ENCODE measurements at places on chromosomes 1 and 21.

- peak; percentile 51 for DNase-seq
These were observed 31.0 kb downstream of the AZIN2 start for GRCh38 chr1:33111965-33112364.

DNA sequence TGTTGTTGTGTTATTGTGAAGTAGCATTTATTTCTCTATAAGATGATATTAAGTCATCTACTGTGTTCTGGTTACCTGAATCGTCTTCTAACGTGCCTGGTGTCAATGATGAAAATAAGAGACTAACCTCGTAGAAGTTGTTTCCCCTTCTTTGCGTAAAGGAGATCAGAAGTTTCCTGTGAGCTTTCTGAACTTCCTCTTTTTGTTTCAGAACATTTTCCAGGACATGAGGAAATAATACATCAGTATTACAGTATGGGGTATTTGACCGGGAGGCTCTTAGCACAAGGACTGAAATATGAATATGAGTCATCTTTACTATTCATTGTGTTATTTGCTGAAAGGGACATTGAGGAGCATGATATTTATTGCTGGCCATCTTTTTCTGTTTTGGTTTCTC is 1.3 kb downstream of the ST6GALNAC3 start:
- no peak for DNase-seq

DNA sequence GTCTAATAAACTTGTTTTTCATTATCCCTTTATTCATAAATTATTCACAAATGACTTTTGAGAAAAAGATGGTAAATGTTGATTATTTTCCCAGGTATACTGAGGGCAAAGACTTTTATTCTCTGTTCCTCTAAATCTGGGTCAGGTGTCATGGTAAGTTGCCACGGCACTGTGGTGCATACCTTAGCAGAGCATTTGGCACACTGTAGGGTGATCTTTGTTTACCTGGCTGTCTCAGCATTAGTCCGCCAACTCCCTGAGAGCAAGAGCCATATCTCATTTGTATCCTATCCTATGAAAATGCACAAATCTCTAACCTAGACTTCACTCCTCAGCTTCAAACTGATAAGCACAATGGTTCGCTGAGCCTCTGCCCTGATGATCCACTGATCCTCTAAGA is 24.9 kb downstream of the GDAP2 start:
- no peak for DNase-seq

- DNase-seq = peak; percentile 35
These were observed 109.2 kb downstream of the CASZ1 start for GRCh38 chr1:10687251-10687651.

DNA sequence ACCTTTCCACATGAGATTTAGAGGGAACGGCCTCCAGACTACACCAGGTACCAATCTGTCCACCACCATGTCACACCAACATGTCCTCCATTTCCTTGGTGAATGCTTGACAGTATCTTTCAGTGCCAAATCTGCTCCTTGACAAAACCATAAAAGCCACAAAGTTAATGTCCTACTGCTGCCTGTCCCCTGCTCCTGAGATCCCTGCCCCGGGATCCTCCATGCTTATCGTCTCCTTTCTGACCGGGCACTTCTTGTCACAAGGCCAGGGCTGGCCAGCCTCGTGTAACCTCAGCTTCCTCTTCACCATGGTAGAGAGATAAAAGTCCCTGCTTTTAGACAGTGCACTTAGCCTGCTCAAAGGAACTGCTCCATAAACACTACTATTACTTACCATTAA is 136.2 kb downstream of the NAV1 start:
- no peak for DNase-seq

GRCh38 chr1:200029822-200030152 is 2.3 kb downstream of the NR5A2 start:
- DNase-seq = peak; percentile 48

- no peak for DNase-seq
These were observed 3.5 kb upstream of the ACBD6 start for GRCh38 chr1:180505732-180506335.

DNA sequence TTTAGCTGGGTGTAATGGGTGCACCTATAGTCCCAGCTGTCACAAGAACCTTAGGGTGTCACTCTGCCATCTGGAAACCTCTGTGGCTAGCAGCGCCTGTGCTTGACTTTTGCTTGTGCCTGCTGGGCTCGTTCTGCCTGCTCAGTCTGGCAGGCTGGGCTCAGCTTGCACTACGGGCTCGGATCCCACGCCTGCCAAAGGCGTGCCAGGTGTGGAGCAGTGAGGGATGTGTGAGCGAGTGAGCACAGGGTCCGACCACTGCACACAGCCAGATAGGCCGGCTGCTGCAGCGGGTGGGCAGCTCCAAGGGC is 2.8 kb upstream of the LSM10 start:
- DNase-seq = no peak

DNA sequence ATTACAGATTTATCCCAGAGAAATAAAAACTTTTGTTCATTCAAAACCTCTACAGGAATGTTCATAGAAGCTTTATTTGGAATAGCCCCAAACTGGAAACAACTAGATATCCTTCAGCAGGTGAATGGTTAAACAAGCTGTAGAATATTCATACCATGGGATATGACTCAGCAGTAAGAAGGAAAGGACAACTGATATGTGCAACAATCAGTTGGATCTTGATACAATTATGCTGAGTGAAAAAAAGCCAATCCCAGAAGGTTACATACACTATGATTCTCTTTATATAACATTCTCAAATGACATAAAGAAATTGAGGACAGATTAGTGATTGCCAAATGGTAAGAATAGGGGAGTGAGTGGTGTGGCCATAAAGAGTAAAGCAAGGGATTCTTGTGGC is 376.7 kb downstream of the S1PR1 start:
- no peak for DNase-seq

DNA sequence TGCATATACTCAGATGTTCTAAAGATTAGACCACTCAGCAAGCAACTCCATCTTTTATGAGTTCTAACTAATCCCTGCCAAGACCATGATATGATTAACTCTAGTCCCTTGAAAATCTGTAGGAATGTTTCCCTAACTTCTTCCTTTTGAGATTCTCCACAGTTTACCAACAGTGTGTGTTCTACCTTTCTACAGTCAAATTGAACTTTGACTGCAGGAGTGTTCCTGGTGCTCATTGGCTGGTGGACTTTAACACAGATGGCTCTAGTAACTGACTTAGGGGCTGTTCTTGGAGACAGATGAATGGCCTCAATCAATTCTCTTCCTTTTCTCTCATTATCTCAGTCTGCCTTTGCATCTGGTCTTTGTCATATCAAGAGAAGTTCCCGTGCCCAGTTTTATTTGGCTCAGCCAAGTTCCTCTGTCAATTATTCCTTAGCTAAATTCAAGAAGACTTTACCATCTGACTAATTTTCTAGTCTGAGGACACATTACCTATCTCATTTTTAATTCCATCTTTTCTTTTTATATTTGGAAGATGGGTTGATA is 643.9 kb upstream of the CAMK1G start:
- no peak for DNase-seq

- no peak for DNase-seq
These were observed 20.6 kb upstream of the NPL start for GRCh38 chr1:182768963-182769362.

DNA sequence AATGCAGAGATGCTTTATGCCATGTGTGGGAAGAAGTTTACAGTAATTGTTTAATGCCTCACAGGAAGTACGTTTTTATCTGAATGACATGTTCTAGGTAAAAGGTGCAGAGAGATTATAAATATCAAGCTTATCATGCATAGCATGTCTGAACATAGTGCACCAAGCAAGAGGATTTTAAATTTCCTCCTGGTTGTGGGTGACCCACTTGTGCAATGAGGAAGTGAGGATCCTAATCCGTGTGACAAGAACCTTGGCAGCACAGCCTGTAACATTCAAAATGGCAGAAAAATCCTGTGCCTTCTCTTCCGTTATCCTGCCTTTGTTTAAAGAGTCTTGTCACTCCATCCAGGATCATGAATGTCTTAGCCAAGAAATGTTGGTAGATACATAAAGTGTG is 75.6 kb downstream of the PLA2G4A start:
- no peak for DNase-seq

- no peak for DNase-seq
These were observed 31.6 kb downstream of the FMO4 start for GRCh38 chr1:171345536-171345935.

DNA sequence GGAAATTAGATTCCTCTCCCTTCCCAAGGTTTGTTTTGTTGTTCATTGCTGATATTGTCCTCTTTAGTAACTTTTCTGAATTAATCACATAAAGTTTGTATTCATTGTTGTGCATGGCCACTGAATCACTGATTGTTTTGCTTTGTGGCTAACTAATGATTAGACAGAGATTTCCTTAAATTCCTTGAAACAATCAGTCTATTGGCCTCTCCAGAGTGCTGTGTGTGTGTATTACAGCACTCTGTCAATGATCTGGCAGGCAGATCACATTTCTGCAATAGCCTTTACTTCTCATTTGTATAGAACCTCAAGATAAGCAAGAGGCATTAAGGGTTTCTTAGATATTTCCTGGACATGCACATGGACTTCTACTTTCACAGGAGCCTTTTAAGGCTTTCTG is 78.6 kb downstream of the DUSP10 start:
- DNase-seq = no peak

DNA sequence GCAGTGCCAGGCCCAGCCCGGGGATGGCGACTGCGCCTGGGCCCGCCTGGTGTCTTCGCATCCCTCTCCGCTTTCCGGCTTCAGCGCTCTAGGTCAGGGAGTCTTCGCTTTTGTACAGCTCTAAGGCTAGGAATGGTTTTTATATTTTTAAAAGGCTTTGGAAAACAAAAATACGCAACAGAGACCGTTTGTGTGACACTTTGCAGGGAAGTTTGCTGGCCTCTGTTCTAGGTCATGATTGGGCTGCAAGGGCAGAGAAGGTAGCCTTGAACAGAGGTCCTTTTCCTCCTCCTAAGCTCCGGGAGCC is 719 bp downstream of the SOD1 start:
- DNase-seq = peak; percentile 9

- DNase-seq = no peak
These were observed 24.2 kb upstream of the CXADR start for GRCh38 chr21:17488620-17489019.
